Caudate nucleus (tissue), 63 donors: ENCODE measurements at places on chromosomes 2 and 18.

DNA sequence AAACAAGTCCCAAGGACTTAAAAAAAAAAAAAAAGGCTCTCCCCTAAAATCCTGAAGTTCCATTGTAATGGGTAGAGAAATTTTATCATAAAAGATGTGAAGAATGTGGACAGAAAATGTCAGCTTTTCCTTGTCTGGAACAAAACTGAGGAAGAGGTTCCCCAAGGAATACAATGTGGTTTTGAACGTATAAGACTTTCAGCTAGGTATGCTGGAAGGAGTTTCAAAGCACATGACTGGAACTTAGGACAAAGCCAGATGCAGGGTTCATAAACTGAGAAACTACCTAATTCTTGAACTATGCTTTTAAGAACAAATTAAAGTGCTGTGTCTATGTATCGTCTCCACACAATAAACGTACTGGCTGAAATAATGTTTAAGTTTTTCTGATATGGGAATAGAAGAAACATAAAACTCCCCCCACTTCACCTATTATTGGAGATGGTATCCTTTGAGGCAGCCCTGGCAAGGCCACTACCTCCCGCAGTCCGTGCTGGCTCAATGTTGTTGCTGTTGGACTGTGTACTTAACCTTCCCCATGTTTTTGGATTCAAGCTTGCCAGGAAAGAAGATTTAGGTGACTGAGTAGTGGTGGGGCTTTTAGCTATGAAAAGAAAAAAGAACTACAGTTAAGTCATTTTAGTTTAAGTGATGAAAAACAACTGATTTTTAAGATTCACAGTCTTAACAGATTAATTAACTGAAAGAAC, 84.2 kb upstream of the DNER start:
- no peak for DNase-seq

DNA sequence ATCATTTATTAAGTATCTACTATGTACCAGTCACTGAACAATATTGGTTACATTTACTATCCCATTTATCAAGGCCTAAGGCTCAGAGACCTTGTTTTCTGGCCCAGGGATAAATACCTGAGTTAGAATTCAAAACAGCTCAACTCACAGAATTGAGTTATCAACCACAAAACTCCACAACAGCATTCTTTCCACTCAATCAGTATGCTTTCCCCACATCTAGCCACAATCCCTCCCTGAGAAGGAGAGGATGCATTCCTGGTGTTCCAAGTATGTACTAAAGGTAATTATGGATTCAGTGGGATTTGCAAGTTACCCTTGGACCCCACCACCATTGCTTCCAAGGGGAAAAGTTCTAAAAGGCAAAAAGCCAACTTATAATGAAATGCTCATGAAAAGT, 104.2 kb upstream of the PID1 start:
- DNase-seq, result no peak

DNA sequence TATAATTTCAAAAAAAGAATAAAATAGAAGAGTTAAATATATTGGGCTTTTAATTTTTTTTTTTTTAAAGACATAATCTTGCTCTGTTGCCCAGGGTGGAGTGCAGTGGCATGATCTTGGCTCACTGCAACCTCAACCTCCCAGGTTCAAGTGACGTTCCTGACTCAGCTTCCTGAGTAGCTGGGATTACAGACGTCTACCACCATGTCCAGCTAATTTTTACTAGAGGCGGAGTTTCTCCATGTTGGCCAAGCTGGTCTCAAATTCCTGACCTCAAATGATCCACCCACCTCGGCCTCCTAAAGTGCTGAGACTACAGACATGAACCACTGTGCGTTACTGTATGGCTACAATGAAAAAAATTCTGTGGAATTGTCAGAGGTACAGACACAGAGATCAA, 98.1 kb upstream of the RGPD4 start:
- no peak for DNase-seq

GRCh38 chr2:10460366-10460796, 12.3 kb upstream of the ODC1 start:
- DNase-seq, result no peak

GRCh38 chr18:62499263-62499650, 23.6 kb upstream of the ZCCHC2 start:
- no peak for DNase-seq

DNA sequence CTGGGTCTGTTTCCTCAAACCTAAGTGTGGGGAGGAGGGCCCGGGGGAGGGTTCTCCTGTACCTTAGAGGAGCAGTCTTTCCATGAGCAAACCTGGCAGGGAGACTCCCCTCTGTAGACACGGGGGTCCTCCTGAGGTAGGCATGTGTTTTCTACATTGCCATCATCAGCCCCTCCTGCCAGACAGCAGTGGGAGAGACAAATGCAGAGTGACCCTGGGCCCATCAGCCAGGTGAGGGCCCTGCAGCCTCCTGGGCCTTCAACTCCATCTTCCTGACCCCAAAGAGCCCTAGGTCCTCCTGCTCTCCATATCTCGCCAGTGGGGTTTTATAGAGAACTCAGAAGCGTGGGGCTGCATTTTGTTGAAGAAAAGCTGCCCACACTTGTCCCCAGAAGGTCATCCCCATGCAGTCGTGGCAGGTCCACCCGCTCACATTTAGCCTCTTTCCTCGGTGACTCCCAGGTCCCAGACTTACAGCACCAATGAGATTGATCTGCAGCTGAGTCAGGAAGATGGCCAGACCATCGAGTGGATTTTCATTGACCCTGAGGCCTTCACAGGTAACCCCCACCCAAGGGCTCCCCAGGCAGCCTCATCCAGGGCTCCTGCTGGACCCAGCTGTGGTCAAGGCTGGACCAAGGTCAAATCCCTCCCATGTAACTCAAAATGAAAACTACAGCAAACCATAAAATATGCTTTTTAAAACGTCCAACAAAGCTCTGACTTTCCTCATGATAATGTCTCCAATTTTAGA, 2.6 kb downstream of the CHRNG start:
- no peak for DNase-seq

DNA sequence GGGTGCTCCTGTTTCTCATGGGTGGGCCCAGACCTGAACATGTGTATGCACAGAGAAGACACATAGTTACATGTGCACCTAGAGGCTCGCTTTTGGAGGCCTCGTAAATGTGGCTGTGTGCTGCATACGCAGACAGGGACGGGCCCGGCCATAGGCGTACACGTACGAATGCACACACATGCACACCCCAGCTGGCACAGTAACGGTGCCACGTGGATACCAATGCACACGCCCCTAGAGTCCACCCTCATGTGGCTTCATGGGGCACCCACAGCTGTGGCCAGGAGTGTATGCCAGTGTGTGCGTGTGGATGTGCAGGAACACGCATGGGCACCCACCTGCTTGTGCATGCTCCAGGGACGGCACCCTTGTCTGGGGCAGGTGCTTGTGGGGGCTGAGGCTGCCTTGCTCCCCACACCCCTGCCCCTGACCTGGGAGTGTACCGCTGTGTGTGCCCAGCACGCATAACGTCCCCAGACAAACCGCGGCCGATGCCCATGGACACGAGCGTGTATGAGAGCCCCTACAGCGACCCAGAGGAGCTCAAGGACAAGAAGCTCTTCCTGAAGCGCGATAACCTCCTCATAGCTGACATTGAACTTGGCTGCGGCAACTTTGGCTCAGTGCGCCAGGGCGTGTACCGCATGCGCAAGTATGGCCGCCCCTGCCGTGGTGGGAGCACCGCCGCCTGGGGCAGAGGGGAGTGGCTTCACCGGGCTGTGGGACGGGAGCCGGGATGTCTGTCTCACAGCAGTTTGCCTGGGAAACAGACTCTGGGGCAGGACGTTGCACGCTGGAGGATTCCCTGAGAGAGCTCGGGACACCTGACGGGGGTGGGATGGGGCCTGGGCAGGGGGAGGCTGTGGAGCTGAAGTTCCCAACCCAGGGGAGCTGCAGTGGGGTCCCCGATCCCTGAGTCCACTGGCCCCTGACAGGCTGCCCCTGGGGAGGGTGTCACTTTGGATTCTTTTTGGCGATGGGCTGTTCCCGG, 21.0 kb downstream of the ZAP70 start:
- DNase-seq, result no peak

DNA sequence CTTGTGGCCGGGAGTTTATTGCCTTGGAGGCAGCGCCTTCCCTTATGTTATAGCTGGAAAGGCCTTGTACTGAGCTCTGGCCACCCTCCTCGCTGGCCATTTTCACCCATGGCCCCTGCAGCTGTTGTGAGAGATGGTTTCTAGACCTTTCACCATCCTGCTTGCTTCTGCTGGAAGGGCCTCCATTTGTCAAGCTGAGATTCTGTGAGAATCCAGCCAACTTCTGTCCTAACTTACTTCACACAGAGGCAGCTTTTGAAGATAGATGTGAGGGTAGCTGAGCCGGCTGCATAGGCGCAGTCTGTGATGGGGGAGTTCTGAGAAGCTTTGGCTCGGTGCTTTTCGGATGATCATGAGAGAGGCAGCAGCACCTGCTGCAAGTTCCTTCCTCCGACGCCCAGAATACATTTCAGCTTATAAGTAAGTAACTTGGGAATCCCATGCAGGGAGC, 8.7 kb downstream of the CTIF start:
- no peak for DNase-seq

DNA sequence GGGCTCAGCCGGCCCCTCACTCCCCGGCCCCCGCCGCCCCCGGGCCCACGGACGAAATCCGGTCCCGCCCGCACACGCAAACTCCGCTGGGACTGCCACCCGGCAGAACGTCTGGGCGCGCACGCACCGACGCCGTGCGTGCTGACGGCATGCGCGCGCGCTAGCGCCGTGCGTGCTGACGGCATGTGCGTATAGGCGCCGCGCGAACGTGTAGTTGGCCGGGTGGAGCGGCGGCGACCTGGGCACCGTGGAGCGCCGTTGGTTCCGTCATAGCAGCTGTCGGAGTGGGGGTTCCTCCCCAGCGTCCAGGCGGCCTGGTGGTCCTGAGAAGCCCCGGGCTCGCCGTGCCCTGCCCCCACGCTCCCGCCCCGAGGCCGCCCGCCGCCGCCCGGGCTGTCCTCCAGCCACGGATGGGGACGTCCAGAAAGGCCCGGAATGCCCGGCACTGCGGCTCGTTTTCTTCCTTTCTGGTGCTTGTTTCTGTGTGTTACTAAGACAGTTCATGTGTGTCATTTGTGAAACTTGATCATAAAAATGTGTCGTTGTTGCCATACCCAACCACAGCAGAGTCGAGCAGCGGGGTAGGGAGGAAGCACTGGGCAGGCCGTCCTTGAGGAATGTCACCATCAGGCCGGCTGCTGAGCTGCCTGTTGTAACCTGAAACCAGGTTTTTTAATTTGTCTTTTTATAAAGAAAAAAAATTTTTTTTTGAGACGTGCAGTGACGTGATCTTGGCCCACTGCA, at the start of gene TXNL4A:
TSS of gene TXNL4A (minus strand) at position 113 of the 744 bp plus-strand sequence. CDS start 171 bp downstream, outside the sequence.
- DNase-seq, result peak; percentile 59

- no peak for DNase-seq
Observed at GRCh38 chr2:136122661-136123060, 4.7 kb upstream of the CXCR4 start.

- DNase-seq, result no peak
Observed at GRCh38 chr2:187527262-187527661, 27.0 kb downstream of the TFPI start.

DNA sequence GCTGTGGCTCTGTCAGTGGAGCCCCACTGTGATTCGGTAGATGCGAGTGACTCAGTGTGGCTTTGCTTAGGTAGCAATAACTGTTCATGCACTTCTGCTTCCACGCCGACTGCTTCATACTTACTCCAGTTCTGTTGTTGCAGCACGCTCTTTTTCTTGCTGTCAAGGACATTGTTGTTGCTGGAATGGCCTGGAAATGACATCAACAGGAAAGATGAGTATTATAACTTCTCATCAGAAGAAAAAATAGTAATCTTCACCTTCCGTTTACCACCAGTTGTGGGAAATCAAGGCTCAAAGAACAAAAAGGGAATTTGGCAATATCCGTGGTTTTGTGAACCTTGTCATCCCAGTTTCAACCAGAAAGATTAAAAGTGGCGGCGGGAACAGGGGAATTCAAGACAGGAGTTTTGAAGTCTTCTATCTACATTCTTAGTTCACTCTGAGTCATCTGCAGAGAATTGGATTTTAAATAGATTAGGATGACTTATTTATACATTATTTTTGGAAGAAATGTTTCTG, 8.3 kb downstream of the TM4SF20 start:
- DNase-seq, result no peak

DNA sequence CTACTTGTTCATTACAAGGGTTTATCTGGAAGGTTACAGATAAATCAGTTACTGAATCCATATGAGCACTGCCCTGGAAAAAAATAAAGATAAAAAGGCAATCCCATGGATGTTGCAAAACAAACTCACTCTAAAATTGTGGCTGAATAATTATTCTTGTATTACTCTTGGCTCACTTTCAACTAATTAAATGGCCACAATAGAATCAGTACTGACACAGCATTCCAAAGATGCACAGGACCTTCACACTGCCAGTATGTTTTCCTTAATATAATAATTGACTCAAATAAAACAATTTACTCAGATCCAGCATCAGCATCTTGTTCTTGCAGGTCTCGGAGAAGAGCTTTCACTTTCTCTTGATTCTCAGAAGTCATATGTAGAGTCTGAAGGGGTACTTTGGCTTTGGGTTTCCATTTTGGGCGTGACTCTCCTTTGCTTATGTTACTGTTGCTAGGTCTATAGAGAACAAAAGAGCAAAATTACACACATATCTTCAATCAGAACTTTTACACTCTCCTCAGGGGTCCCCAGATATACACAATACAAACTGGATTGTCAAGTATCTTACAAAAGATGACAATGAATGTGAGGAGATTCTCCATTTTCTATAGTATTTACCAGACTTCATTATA, 12.6 kb downstream of the DHX57 start:
- DNase-seq, result no peak

- DNase-seq, result no peak
Observed at GRCh38 chr2:16166327-16166981, 226.1 kb downstream of the MYCN start.

- DNase-seq, result peak; percentile 32
Observed at GRCh38 chr18:62716619-62717168, 1.4 kb downstream of the PHLPP1 start.

DNA sequence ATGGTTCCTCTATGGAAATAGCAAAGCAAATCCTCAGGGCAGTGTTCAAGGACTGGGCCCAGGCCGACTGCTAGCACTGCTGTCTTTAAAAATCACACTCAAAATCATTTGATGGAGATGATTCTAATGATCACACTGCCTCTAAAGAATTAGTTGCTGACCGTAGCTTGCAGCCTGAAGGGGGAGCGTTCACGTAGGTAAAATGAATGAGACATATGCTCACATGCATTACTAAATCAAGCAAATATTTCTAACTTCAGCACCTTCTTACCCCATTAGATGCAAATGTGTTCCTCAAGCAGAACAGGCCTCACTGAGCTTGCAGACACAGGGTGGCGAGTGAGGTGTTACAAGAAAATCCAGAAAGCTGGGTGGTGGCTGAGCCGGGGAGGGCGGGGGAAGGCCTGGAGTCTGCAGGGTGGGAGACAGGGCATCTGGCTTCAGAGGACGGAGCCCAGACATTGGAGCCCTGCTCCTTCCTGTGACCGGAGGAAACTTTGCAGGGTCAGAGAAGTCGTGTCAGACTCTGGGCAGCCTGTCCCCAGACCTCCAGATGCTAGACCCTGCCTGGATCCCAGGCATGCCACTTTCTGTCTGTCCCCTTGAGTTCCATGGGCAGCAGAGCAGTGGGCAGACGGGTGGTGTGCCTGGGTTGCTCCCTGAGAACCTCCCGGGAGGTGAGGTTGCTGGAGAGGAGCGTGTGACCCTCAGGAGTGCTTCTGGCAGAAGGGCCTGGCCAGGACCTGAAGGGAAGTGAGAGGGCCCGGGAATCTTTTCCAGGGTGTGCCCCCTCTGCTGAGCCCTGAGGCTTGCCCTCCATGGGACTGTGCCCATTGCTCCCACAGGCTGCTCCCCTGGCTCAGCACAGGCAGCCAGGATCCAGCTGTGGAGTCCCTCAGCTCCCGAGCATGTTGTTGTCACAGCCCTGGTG, 7.1 kb upstream of the NPPC start:
- no peak for DNase-seq

- DNase-seq, result no peak
Observed at GRCh38 chr18:36993068-36993467, 164.1 kb downstream of the KIAA1328 start.

GRCh38 chr2:54088719-54089118, 26.7 kb upstream of the ACYP2 start:
- DNase-seq, result no peak
